ENCODE measurements at places on chromosomes 13 and 19.
A peak's percentile ranks its signal among the peaks of the same experiment; 100 is the strongest.

DNA sequence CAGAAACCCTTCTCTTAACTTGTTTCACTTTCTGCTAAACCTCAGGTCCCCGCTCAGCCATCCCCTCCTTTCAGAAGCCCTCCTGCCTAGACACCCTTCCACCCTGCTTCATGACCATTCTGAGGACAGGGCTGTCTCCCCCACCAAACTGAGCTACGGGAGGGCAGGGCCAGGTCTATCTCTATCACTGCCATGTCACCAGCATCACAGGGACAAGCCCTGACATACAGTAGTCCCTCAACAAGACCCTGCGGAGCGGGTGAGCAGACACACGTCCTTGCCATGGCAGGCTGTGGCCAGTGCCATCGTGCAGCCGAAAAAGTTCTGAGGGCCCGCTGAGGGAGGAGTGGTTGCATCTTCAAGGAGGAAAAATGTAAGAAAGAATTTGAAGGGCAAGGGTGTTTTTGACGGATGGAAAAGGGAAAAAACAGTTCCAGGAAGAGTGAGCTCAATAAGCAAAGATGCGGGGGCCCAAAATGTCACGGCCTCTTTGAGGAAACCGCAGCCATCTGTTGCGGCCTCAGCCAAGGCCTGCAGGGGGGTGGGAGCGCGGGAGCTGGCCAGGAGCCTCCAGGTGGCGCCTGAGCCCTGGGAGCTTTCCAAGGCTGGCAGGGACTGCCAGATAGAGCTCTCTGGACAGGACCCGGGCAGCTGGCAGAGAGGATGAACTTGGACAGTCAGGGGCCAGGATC is 8.1 kb downstream of the PTGIR start:
- DNase-seq = peak; percentile 68

GRCh38 chr13:41075034-41075433 is 13.7 kb downstream of the WBP4 start:
- DNase-seq = peak; percentile 81

DNA sequence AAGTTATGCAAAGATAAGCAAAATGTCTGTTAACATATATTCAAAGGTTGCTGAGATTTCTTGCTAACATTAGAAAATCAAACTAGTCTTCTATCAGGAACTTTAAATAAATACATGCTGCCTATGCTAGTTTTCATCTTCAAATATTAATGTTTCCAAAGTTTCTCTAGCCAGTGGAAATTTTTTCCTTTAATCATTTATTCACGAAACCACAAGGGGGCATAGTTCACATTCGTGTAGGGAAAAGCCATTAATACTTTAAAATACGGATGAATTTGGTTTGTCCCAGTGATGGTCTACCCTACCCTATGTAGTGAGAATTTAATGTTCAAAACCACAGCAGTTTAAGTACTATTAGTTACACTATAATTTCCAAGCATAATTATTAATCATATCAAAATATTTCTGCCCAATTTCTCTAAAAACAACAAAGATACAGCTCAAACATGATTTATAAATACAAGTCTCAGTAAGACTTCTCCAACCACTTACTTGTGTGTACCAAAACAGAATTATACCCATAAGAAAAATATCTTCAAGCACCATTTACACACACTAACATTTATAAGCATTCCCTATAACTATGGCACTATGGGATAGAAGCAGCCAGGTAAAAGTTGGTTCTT is 16.2 kb downstream of the NUFIP1 start:
- DNase-seq = peak; percentile 80

DNA sequence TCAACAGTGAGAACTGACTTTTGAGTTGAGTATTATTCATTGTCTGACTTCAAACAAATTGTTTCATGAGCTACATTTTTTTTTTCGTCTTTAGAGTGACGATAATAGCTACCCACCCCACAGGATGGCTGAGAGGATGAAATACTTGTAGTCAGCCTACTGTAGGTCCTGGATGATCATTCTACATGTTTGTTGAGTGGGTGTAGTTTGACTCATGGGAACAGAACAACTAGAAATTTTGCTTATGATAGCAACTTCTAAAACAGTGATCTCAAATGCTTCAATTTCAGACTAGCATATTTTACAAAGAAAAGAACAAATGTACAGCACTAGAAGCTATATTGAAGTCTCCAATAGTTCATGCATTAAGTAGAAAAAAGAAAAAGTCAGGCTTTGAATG is 651.8 kb downstream of the PCDH9 start:
- DNase-seq = no peak

DNA sequence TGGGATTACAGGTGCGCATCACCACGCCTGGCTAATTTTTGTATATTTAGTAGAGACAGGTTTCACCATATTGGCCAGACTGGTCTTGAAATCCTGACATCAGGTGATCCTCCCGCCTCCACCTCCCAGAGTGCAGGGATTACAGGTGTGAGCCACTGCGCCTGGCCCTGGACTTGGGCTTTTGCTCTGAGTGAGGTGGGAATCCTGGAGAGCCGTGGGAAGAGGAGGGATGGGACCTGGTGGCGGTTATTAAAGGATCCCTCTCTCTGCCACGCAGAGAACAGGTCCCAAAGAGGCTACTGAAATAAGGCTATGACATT is 1.7 kb upstream of the TLE5 start:
- no peak for DNase-seq

DNA sequence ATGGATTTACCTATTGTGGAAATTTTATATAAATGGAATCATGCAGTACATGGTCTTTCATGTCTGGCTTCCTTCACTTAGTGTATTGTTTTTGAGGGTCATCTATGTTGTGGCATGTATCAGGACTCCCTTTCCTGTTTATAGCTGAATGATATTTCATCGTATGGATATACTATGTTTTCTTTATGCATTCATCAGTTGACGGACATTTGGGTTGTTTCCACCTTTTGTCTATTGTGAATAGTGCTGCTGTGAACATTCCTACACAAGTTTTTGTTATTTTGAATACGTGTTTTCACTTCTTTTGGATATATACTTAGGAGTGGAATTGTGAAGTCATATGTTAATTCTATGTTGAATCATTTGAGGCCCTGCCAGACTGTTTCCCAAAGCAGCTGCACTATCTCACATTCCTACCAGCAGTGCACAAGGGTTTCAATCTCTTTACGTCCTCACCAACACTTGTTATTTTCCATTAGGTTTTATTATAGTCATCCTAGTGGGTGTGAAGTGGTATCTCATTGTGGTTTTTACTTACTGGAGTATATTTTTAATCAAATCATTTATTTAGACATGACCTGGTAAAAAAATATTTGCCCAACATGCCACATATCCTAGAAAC is 262.7 kb downstream of the DLEU7 start:
- DNase-seq = peak; percentile 71

DNA sequence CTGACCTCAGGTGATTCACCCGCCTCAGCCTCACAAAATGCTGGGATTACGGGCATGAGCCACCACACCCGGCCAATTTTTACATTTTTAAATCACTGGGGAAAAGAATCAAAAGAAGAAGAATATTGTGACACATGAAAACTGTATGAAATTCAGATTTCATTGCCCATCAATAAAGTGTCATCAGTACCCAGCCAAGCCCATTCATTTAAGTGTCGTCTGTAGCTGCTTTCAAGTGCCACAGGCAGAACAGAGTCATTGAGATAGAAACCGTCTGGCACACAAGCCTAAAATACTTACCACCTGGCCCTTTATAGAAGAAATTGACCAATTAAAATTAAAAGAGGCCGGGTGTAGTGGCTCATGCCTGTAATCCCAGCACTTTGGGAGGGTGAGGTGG is 15.3 kb downstream of the COLGALT1 start:
- DNase-seq = no peak

DNA sequence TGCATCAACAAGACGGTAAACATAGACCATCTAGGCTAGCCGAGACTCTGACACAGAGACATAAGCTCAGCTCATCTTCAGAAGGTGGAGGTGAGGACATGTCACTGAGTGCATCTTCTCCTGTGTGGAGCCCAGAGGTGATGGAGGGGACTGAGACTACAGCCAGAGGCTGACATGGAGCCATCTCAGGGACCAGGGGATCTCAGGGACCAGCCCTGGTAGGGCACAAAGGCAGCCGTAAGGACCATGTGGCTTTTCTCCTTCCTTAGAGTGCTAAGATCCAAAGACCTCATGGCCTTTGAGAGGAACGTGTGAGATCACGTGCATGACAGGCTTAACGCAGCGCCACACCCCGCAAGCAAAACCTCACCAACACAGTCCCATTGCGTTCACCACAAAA is 126.9 kb downstream of the RAB20 start:
- DNase-seq = no peak

- DNase-seq = peak; percentile 9
Observed at GRCh38 chr19:57747472-57747807, 825 bp downstream of the ZNF776 start.

GRCh38 chr13:34265046-34265679 is 447.2 kb downstream of the RFC3 start:
- no peak for DNase-seq

DNA sequence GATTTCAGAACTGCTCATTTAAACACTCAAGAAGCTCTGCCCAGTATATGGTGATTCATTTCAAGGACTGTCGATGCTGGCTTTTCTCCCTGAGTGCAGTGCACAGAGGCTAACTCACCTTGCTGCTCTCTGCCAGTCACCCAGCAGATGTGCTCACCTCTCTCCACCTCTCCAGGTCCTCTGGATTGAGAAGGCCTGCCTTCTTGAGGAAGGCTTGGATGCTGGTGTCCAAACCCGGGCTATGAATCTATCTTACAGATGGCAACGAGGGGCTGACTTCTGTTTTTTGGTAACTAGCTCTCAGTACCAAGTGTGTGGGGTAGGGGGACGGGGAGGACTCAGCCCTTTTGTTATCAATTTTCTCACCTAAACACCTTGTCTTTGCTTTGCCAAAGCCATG is 47.6 kb downstream of the TEX29 start:
- DNase-seq = no peak

- DNase-seq = peak; percentile 71
Observed at GRCh38 chr19:11164879-11165406, 9.4 kb upstream of the SPC24 start.

DNA sequence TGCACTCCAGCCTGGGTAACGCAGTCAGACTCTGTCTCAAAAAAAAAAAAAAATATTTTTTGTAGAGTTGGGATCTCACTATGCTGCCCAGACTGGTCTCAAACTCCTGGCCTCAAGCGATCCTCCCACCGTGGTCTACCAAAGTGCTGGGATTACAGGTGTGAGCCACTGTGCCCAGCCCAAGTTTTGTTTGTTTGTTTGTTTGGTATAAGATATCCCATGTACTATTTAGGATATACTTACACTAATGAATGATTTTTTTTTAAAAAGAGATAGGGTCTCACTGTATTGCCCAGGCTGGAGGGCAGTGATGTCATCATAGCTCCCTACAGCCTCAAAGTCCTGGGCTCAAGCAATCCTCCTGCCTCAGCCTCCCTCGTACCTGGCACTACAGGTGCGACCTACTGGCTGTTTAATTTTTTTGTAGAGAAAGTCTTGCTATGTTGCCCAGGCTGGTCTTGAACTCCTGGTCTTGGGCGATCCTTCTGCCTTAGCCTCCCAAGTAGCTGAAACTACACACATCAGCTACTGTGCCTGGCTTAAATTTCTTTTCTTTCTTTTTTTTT is 24.0 kb downstream of the TLE6 start:
- no peak for DNase-seq

DNA sequence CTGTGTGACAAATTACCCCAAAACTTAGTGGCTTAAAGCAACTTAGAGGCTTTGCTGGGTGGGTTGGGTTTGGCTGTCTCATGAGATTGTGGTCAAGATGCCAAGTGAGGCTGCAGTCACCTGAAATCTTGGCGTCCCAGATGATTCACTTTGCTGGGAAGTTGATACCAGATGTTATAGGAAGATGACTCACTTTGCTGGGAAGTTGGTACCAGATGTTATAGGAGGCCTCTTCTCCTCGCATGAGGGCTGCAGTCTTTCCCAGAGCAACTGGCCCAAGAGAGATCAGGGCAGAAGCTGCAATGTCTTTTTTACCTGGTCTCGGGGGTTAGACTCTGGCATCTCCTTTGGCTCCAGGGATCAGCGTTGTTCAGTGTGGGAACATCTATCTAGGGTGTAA is 16.8 kb downstream of the TEX29 start:
- DNase-seq = peak; percentile 90

- peak; percentile 77 for DNase-seq
Observed at GRCh38 chr19:39110263-39110967, 15.2 kb upstream of the PAK4 start.

DNA sequence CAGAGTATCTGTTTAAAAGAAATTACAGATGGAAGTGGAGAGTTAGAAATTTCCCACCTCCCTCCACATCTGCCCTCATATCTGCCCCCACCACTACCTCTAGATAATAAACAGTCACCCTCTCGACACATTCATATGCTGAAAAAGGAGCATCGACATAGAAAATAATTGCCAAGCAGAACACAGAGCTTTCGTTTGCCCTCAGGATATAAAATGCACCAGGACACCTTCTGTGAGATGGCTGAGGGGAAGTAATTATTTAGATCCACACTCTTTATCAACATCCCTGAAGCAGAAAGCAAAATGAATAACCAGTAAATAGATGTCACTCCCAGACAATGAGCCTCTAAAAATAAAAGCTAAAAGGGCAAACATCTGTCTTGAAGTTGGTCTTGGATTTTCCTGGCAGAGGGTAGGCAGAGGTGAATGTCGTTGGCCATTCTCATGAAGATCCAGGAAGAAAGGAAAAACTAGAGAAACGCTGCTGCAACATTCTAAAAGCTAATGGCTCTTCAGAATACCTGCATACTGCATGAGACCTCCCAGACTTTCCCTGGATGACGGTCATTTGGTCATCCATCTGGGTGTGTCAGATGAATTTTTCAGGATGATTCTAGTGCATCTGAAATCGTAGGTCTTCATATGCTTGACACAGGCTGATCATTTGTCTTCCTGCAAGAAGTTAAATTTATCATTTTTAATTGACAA is 527.5 kb downstream of the RFC3 start:
- no peak for DNase-seq

GRCh38 chr19:14167576-14168138 is 31.3 kb upstream of the ASF1B start:
- DNase-seq = no peak

Data from adipocyte (in vitro differentiated cells).